ENCODE measurements at places on chromosomes 6 and 20.

DNA sequence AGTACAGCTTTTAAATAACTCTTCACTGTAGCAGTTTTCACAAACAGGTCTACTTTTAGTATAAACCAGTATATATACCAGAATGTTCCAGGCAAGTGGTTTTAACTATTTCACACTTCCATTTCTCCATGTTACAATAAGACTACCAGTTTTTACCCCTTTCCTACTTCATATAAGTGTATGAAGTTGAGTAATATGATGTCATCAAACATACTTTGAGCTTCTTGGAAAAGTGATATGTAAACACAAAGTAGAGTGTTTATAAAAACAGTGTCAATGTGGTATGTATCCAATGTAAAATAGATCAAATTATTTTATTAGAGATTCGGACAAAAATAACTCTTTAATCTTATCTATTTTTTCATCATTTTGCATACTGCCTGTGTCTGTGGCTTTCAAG is 2.5 kb upstream of the PAQR8 start:
- no peak for DNase-seq

GRCh38 chr6:135419162-135419561 is 78.4 kb downstream of the AHI1 start:
- no peak for DNase-seq

- DNase-seq, result no peak
Observed at GRCh38 chr20:25136643-25137559, 55.0 kb upstream of the VSX1 start.

DNA sequence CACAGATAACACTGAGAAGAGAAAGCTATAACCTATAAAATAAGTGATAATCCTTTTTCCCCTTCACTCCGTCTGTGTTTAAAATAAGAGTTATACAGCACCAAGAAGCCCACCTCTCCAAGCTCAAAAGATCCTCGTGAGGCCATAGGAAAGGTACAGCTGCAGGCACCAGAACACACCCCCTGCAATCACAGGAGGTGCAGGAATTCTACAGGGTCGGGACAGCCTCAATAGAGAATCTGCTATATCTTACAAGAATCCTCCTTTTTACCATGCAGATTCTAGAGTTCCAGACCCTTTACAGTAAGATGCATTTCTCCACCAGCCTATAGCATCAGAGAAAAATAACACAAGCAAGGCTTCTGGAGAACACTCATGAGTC is 5.0 kb upstream of the ADGRF1 start:
- DNase-seq, result no peak

DNA sequence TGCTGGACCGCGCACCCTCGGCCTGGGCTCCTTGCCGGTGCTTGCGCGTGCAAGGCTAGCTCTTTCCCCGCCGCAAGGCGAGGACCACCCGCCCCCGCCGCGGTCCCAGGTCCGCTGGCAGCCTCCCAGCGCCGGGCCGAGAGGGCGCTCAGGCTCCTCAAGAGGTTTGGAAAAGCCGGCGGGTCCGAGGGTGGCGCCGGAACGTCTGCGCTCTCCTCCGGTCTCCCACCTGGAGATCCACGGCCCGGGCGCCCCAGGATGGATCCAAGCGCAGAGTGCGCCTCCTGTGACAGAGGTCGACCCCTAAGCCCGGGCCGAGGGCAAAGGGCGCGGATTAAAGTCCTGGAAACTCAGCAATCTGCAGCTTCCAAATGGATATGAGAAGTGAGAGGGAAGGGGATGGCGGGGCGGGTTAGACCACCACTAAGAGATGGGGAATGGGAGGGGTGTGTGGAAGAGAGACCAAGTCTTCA is 575 bp upstream of the MICAL1 start:
- no peak for DNase-seq

DNA sequence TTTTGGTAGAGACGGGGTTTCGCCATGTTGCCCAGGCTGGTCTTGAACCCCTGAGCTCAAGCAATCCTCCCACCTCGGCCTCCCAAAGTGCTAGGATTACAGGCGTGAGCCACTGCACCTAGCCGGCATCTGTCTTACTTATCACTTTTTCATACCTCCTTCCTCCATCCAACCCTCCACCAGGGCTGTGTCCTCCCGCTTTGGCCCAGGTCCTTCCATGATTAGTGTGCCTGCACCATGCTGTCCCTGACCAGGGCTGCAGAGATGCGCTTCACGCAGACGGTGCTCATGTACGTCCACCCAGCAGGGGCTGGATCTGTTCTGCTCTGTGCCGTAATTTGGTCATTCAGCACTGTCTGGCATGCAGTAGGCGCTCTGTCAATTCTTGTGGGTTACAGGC is 85.8 kb downstream of the SRC start:
- no peak for DNase-seq
